ENCODE measurements at places on chromosomes 12 and 14.

DNA sequence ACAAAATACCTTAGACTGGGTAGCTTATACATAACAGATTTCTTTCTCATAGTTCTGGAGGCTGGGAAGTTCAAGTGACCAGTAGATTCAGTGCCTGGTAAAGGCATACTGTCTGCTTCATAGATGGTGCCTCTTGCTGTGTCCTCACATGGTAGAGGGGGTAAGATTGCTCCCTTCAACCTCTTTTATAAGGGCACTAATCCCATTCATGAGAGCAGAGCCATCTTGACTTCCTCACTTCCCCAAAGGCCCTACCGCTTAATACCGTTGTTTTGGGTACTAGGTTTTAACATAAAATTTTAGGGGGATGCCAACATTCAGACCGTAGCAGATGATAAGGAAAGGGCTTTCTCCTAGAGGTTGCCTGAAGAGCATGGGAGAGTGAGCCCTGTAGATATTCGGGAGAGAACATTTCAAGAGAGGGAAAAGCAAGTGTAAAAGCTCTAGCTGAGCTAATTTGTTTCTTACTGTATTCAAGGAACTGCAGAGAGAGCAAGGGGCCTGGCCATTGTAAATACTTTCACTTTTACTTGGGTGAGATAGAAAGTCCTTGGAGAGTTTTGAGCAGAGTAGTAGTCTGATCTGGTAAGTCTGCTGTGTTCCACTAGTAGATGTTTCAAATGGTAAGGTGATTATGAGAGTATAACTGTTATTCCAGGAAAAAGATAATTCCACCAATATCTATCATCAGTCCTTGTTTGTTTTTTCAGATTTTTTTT is 27.3 kb downstream of the FRS2 start:
- DNase-seq, result peak; percentile 35

DNA sequence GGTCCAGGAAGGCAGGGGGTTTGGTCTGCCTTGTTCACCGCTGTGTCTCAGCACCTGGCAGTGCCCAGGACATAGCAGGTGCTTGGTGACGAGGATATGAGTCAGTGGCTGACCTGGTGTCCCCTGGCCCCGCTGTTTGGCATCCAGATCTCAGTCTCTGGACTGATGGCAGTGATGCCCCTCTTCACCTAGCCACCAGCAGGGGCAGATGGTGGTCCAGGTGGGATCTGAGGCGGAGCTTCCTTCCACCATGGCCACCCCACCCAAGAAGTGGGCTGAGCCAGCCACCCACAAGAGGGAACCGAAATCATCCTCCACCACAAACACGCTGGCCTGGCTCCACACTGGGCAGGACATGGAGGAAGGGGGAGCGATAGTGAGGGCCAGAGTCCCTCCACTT is 16.1 kb upstream of the SH2B3 start:
- no peak for DNase-seq

DNA sequence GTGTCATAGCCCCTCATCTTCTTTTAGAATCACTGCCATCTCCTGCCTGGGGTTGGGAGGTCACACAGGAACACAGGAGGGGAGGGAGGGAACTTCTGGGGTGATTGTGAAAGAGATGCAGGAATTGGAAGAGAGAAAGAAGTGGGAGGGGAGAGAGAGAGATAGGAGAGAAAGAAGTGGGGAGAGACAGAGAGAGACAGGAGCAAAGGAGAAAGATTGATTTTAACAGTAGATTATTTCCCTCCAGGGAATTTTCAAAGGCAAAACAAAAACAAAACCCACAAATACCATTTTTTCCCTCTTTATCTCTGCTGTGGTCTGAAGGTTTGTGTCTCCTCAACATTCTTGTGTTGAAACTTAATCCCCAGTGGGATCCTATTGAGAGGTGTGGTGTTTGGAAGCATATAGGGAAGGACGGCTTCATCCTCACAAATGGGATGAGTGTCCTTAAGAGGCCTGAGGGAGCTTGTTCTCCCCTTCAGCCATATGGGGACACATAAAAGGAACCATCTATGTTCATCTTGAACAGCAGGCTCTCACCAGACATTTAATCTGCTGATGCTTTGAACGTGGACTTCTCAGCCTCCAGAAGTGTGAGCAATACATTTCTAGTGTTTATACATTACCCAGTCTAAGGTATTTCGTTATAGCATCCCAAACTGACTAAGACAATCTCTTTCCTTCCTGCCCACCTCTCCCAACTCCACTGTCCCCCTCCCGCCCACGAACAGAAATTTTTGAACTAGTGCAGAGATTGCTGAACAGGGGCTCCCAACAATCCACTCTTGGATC is 134.9 kb upstream of the MAX start:
- DNase-seq, result no peak

DNA sequence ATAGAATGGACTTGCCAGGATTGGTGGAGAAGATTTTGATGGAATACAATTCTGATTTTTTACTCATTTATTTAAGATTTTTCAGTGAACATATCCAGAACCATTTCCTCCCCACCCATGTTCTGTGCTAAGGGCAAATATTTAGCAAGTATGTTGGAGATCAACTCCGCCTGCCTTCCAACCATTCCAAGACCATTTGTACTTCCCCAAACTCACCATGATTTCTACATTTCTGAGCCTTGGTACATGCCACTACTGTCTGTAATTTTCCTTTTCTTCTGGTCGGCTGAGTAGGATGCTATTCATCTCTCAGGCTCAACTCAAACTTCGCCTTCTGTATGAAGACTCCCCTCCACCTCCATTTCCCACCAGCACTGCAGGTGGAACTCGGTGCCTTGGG is 150.6 kb downstream of the NTF3 start:
- no peak for DNase-seq

GRCh38 chr12:29944269-29945000 is 160.7 kb upstream of the TMTC1 start:
- no peak for DNase-seq

- no peak for DNase-seq
Observed at GRCh38 chr12:7853557-7853956, 19.2 kb downstream of the SLC2A14 start.

DNA sequence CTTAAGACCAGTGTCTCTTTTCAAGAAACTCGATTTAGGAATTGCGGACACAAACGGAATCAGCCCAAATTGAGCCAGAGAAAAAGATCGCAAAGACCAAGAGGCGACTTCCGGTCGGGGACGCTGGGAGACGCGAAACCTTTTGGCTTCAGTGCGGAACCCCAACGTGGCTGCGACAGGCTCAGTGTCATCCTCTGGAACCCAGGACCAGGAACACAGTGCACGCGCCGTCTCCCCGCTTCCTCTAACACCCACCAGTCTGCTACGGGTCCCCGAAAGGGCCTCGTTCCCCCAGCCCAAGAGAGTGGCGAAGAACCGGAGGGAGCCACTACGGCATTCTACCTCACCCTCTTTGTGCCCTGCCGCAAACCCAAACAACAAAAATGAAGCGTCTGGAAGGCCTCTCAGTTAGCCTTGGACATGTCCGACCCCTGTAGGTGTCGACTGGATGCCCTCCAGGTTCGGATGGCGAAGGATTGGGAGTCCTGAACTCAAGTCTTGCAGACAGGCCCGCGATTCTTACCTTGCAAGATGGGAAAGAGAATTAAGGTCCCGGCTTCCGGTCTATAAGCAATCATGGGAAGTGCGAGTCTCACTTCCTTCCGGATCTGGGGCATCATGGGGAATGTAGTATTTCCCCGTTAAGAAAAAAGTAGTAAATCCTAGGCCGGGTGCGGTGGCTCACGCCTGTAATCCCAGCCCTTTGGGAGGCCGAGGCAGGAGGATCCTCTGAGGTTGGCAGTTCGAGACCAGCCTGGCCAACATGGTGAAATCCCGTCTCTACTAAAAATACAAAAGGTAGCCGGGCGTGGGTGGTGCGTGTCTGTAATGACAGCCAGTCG is at the start of gene RPL6:
RPL6 (minus strand) TSS at position 542 of the 842 bp plus-strand sequence. CDS start 949 bp downstream, outside the sequence.
- DNase-seq, result peak; percentile 79

DNA sequence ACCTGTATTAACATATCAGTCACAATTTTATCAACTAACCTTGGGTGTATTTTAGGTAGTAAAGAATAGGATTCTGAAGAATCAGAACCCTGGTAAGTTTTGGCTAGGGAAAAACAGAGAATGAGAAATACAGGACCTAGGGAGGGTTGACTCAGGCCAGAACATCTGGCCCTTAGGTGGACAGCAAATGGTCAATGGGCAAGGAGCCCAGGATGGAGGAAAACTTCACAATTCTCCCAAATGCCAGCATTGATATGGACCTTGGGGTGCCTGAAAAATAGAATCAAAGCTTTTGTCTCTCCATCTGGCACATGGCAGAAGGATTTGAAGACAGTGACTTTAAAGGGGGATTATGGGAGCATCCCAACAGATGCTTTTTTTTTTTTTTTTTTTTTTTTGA is 32.7 kb upstream of the PRPF39 start:
- DNase-seq, result no peak

DNA sequence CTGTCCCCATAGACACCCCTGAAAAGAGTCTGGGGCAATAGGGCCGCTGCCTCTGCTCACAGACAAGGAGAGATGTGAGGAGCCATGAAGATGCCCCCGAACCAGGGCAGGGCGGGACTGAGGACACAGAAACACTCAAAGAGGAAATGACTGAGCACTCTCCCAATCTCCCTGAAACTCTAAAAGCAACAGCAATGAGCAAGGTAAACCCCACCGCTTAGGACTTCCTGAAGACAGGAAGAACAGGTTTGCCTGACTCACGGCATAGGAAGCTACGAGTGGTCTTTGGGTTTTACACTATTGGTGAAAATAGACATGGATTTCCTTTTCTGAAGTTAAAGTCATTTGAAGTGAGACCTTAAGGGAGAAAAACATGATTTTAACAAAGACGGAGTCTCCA is 32.5 kb downstream of the STX2 start:
- DNase-seq, result no peak

- DNase-seq, result no peak
Observed at GRCh38 chr12:13211859-13212664, 15.5 kb downstream of the EMP1 start.

- DNase-seq, result no peak
Observed at GRCh38 chr14:105884808-105885281, 358.5 kb downstream of the TMEM121 start.

DNA sequence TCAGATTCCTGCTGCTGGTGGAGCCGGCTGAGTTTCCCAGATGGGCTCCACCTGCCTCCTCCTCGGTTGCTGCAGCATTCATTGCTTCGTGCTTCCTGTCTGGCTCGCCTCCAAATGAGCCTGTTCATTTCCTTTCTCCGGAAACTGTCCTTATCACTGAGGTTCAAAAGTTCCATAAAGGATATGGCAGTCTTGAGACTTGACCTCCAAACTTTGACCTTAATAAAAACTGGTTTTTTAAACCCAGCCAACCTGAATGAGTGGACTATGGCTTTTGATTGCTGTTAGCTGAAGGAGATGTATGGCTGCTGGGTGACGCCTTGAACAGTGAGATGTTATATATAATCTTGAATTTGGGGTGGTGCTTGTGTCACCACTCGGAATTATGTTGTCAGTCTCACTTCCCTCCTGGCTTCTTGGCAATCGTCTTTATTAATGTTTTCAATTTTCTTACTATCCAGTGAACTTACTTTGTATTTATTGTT is 62.7 kb downstream of the RASSF3 start:
- no peak for DNase-seq

- DNase-seq, result peak; percentile 84
Observed at GRCh38 chr14:76904740-76905569, 78.7 kb downstream of the LRRC74A start.

DNA sequence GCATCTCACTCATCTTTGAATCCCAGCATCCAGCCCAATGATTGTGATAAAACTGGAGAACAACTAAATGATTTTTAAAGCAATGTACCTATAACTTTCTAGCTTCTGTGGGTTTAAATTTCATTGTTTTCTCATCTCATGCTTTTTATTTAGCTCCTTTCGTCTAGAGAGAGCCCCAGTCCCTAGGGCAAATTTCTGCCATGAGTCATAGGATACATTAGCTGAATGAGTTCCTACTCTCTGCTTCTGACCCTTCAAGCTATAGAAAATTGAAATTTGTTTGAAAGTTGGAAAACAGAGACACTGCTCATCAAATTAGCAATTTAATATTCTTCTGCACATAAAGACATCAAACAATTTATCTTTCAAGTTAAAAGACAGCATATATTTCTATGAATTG is 113.9 kb downstream of the KIF21A start:
- no peak for DNase-seq

- DNase-seq, result no peak
Observed at GRCh38 chr14:68786491-68787091, 6.3 kb downstream of the ZFP36L1 start.

GRCh38 chr12:9702255-9702654 is 30.6 kb downstream of the CLECL1 start:
- DNase-seq, result no peak

- no peak for DNase-seq
Observed at GRCh38 chr12:31588976-31589375, 2.0 kb downstream of the DENND5B start.

- DNase-seq, result no peak
Observed at GRCh38 chr12:92615086-92615485, 87.7 kb upstream of the PLEKHG7 start.

DNA sequence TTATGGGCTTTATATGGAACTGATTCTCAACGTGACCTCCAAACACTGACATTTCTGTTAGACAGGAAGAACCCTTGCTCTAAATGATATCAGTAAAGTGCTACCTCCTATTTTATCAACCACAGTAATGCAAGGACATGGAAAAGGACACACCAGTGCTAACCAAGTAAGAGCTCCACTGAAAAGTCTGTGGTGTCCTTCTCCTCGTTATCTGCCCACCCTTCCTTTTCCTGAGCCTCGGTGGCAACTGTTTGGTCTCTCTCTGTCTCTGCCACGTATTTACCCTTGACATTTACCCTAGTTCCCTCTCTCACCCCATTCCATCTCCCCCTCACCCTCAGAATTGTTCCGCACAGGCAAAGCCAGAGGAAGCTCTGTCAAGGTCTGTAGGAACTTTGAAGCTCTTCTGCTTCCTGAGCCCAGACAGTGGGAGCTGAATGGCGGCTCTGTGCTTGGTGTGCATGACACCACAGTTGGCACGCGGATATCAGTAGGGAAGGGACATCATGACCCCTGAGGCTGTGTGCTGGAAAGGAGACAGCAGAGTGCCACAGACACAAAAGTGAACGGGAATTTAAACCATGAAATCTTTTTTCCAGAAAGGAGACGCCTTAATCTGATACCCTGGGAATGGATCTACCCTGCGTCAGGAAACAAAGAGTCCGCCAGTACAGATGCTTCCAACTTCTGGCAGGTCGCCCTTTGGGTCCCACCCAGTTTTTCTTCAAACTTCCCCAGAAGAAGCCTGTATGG is 50.8 kb downstream of the NTN4 start:
- DNase-seq, result no peak

DNA sequence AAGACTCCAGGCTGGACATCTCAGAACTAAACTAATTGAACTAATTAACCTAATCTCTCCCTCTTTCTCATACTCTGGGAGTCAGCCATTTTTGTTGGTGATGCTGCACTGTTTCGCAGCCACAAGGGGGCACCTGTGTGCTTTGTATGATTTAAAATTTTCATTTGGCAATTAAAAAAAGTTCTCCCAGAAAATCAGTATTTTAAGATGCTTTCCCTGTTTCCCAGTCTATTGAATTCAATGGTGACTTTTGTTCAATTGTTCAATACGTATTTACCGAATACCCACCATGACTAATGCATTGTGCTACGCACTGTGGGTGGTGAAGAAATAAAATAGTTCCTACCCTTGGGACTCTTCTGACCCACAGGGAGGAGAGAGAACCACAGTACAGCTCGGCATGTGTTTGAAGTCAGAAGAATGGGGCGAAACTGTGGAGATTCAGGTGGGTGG is 63.7 kb downstream of the ZNF664 start:
- peak; percentile 27 for DNase-seq
